Natural killer cell treated with Interleukin-12 subunit alpha and Interleukin-12 subunit beta and Interleukin-15 and Interleukin-18, amount 100 ng/mL, for 72 hours (primary cell): ENCODE measurements at places on chromosomes 12 and 14. TPM values are rescaled to one million over a fixed set of nuclear protein-coding genes. Genes with fewer than 3 reads are reported as not detected.

- H3K36me3 ChIP-seq, result no peaks in the 10 kb centered on the region
- H3K4me1 ChIP-seq, result no peaks in the 10 kb centered on the region
- no peaks in the 10 kb centered on the region for H3K27me3 ChIP-seq
- no peak for DNase-seq
Measured at GRCh38 chr12:64083285-64084210, 138.5 kb downstream of the KICS2 start.

DNA sequence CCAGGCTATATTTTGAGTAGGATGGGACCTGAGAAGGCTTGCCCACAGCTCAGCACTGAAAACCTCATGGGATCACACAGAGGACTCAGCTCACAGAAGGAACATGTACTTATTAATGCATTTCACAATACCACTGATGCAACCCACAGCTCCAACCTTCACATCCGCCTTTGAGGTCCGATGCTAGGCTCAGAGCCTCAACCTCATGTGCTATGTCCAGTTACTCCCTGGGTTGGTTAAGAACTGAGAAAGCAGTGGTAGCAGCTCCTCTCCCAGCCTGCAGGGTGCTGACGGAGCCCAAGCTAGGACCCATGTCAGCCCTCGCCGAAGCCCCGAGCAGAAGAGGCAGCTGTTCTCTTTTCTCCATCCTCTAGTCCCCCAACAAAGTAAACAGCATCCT is 52.9 kb downstream of the SPTB start:
- H3K36me3 ChIP-seq, result no peaks in the 10 kb centered on the region
- no peak overlapping the region for H3K4me3 ChIP-seq
- peaks cover 8% of the 10 kb centered on the region for H3K27me3 ChIP-seq
- H3K4me1 ChIP-seq, result no peaks in the 10 kb centered on the region
- no peak for DNase-seq
- no peak overlapping the region for H3K27ac ChIP-seq

DNA sequence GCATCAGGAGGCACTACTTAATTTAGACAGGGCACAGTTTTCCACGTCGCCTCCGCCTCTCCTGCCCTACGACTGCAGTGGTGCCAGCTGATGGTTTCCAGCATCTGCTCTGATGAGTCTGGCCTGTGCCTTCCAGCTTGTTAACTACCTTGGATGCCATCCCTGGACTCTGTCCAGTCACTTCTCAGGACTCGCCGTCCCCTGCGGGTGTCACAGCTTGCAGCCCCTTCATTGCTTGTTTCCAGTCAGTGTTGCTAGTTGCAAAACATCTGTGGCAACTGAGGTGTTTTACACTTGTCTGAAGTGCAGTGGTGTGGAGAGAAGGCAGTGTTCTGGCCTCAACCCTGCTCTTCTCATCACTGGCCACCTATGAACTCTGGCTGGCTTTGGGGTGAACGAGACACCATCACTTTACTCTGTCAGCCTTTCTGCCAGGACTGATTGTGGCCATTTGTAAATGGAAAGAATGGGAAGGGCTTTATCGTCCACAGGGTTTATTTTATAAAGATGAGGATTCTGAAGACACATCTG is 8.3 kb downstream of the ADGRD1 start:
- no peak overlapping the region for H3K27ac ChIP-seq
- no peaks in the 10 kb centered on the region for H3K4me1 ChIP-seq
- peaks cover 13% of the 10 kb centered on the region for H3K27me3 ChIP-seq
- no peak for DNase-seq
- no peak overlapping the region for H3K4me3 ChIP-seq

DNA sequence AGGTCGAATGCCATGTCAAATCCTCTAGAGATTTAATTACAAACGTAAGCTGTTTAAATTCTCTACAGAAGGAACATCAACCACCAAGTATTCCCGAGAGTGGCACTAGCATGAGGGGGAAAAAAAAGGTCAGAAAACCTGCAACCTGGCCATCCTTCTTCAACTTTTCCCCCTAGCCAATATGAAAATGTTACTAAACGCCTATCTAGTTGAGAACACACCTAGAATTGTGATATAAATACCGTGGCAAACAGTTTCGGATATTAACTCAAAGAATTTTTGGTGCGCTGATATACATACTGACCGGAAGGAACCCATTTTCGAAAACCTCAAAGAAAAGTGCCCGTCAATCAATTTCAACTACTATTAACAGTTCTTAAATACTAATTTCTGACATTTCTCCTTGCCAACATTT is 1.8 kb downstream of the HNRNPC start:
- DNase-seq, result no peak
- peaks cover 58% of the 10 kb centered on the region for H3K36me3 ChIP-seq
- no peaks in the 10 kb centered on the region for H3K27me3 ChIP-seq
- peak overlapping the region; percentile 93 for H3K4me3 ChIP-seq

- peaks cover 18% of the 10 kb centered on the region for H3K36me3 ChIP-seq
- peaks cover 7% of the 10 kb centered on the region for H3K4me1 ChIP-seq
- no peak for DNase-seq
Measured at GRCh38 chr12:132660052-132660451, 27.1 kb downstream of the POLE start.

DNA sequence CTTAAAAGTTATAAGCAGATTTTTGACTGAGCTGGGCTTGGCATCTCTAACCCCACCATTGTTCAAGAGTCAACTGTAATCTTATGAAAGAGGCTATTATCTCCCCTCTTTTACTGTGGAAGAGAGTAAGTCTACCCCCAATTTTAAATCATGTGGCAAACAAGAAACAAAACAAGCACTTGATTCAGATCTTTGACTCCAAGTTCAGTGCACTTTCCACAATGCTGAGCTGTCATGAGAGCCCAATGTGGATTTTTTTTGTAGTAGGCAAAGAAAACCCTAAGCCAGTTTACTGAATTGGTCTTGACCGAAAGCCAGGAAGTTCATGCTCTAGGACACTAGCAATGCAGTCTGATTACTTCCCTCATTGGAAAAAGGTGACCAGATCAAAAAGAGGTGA is 306.2 kb downstream of the GALC start:
- no peak overlapping the region for H3K27ac ChIP-seq
- H3K4me1 ChIP-seq, result no peaks in the 10 kb centered on the region
- no peak for DNase-seq
- H3K4me3 ChIP-seq, result no peak overlapping the region
- no peaks in the 10 kb centered on the region for H3K27me3 ChIP-seq
- no peaks in the 10 kb centered on the region for H3K36me3 ChIP-seq

NAV3 gene
- not detected for total RNA-seq

- no peak overlapping the region for H3K27ac ChIP-seq
- no peaks in the 10 kb centered on the region for H3K27me3 ChIP-seq
- DNase-seq, result no peak
Measured at GRCh38 chr12:127820271-127820670, 446.7 kb upstream of the TMEM132C start.

DNA sequence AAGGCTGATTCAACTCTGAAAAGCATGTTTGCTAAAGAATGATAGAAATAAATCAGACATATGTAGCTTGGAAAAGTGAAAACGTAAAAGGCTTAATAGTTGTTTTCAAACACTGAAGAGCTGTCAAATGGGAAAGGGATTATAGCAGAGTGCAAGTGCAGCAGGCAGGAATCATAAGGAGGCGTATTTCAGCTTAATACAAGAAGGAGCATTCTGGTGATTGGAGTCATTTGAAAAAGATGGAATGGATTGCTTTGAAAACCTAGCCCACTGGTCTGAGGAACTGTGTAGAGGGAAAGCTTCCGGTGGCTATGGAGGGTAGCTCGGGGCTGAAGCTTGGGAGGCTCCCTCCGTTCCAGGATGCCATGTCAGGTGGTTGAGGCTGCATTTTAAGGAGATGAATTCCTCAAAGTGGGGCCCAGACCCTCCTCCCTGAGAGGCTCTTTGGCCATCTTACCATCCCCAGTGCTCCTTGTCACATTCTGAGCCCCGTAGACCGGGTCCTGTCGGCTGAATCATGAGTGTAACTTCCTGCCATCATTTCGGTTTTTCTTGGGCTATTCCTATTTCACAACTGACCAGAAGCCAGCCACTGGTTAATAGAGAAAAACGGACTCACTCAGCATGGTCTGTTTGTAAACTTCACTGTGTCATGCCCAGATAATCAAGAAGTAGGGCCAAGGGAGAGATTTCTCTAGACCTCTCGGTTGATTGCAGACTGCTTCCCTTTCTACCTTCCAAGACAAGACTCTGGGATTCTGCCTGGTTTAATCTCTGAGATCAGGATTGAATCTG is 6.5 kb downstream of the WNT5B start:
- H3K36me3 ChIP-seq, result no peaks in the 10 kb centered on the region
- no peak overlapping the region for H3K4me3 ChIP-seq
- H3K4me1 ChIP-seq, result peaks cover 2% of the 10 kb centered on the region
- H3K27ac ChIP-seq, result no peak overlapping the region
- DNase-seq, result no peak

DNA sequence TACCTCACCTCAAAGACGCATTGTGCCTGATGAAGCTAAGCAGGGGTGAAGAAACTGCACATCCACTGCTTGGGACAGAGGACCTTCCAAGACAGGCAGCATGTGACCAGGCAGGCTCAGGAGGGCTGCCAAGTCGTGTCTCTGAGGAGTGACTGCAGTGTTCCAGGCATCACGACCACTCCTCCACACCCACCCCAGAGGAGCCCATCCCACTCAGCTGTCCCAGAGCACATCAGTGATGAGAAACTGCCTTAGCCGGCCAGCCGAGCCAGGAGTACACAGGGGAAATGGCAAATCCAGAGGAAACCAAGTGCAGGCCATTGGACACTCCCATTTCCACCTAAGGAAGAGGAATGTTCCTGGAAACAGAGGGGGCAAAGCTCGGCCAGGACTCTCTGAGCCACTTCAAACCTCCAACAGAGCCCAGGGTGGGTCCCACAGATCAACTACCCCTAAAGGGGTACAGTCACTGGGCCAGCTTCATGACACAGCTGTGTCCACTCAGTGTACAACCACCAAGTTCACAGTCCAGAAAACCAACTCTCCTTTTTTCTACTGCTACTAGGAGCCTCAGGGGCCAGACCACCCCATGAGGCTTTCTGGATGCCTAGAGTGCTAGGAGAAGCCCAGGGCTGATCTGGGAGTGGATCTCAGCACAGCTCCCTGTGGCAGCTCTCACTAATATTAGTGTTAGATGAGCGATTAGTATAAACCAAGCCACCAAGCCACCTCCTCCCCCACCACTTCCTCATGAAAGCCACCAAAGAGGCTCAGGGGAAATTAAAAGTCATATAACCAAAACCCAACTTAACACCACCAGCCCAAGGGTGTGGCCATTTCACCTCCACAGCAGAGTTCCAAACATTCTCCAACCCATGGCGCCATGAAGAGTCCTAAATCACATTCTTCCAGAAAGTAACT is 15.4 kb downstream of the PXN start:
- peak overlapping the region; percentile 91 for H3K4me3 ChIP-seq
- no peaks in the 10 kb centered on the region for H3K27me3 ChIP-seq
- H3K4me1 ChIP-seq, result peaks cover 78% of the 10 kb centered on the region
- peaks cover 12% of the 10 kb centered on the region for H3K36me3 ChIP-seq
- peak overlapping the region; percentile 87 for H3K27ac ChIP-seq

OR6C74 gene
- not detected for total RNA-seq

- no peaks in the 10 kb centered on the region for H3K4me1 ChIP-seq
- H3K4me3 ChIP-seq, result no peak overlapping the region
- no peak for DNase-seq
- H3K27ac ChIP-seq, result peak overlapping the region; percentile 41
- peaks cover 15% of the 10 kb centered on the region for H3K27me3 ChIP-seq
Measured at GRCh38 chr12:75766263-75767160, 255.1 kb upstream of the KRR1 start.

DNA sequence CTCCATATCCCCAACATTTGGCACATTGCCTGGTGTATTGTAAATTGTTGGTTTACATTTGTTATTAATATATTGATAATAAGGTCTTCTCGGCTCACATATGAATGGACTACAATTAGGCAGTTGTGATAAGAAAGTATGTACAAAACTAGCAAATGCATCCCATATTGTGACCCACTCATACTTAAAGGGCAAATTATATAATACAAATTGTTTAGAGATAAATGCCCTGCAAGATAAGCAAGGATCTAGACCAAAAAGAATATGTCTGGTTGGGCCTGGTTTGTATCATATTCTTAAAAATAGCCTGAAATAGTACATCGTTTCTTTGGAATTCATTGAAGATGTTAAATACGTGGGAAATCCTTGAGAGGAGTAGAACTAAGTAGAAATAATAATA is 151.3 kb downstream of the CNTN1 start:
- no peaks in the 10 kb centered on the region for H3K4me1 ChIP-seq
- no peak for DNase-seq
- H3K4me3 ChIP-seq, result no peak overlapping the region
- H3K36me3 ChIP-seq, result no peaks in the 10 kb centered on the region
- H3K27me3 ChIP-seq, result no peaks in the 10 kb centered on the region
- H3K27ac ChIP-seq, result no peak overlapping the region

AKAP6 gene
- total RNA-seq, result not detected

DNA sequence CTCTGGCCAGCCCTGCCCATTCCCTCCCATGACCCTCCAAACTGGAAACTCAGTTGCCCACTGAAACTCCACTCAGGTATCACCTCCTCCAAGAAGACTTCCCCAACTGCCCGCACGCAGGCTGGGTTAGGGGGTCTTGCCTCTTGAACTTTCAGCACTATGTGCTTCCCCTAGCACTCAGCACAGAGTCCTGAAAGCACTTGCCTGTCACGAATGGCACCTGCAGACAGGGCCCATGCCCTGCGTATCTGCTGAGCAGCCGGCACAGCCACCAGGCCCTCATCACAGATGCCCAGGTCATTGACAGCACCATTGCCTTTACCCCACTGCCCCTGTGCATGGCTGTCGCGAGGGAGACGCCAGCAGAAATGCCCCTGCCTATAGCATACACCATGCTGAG is 11.2 kb downstream of the CCDC88C start:
- H3K27me3 ChIP-seq, result no peaks in the 10 kb centered on the region
- peak overlapping the region; percentile 99 for H3K27ac ChIP-seq
- DNase-seq, result no peak
- H3K4me3 ChIP-seq, result peak overlapping the region; percentile 87
- peaks cover 92% of the 10 kb centered on the region for H3K4me1 ChIP-seq

- no peak for DNase-seq
- peaks cover 8% of the 10 kb centered on the region for H3K4me1 ChIP-seq
- no peak overlapping the region for H3K4me3 ChIP-seq
- no peak overlapping the region for H3K27ac ChIP-seq
- H3K27me3 ChIP-seq, result peaks cover 3% of the 10 kb centered on the region
- H3K36me3 ChIP-seq, result no peaks in the 10 kb centered on the region
Measured at GRCh38 chr14:56142314-56142713, 24.1 kb downstream of the PELI2 start.

INHBE gene
- not detected for total RNA-seq

- H3K4me3 ChIP-seq, result no peak overlapping the region
- DNase-seq, result no peak
- H3K27ac ChIP-seq, result no peak overlapping the region
- no peaks in the 10 kb centered on the region for H3K4me1 ChIP-seq
- H3K36me3 ChIP-seq, result no peaks in the 10 kb centered on the region
Measured at GRCh38 chr14:95327558-95328374, 8.1 kb upstream of the CLMN start.

TSHR gene
- not detected for total RNA-seq

HOXC9 gene
- not detected for total RNA-seq

DNA sequence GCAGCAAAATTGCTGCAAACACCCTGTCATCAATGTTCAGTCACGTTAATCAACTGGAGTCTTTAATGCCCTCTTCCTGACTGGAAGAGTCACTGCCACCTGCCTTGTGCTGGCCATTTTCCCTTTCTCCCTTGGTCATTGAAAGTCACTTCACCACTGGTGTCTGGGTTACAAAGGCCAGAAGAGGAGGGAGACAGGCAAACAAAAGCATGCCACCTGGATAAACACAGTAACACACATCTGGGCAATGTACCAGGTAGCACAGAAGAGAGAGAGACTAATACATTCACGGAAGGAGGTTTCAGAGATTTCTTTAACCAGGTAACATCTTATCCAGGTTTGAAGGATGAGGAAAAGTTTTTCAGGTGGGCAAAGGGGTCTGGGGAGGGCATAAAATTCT is 32.7 kb downstream of the GPHB5 start:
- peaks cover 4% of the 10 kb centered on the region for H3K27me3 ChIP-seq
- DNase-seq, result no peak
- H3K36me3 ChIP-seq, result no peaks in the 10 kb centered on the region
- H3K27ac ChIP-seq, result no peak overlapping the region
